ENCODE measurements at places on chromosomes 1 and 21.
A peak's percentile ranks its signal among the peaks of the same experiment; 100 is the strongest.

GRCh38 chr1:181936269-181936668 is 125.2 kb downstream of the ZNF648 start:
- DNase-seq: no peak

- no peak for DNase-seq
Observed at GRCh38 chr21:42563686-42564085, 50.0 kb downstream of the SLC37A1 start.

DNA sequence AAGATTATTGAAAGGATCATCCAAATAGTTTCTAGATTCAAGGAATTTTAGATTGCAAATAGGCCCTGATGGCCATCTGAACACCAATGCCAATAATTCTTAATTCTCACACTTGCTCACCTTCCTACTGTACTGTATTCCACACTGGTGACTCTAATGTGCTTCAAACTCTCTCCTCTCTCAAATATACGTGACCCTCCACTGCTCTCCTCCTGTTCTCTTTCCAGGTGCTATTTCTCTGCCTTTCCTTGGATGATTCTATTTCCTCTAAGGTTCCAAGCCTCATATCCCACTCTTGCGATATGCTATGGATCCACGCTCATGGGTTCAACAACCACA is 28.6 kb downstream of the KMO start:
- DNase-seq: no peak

DNA sequence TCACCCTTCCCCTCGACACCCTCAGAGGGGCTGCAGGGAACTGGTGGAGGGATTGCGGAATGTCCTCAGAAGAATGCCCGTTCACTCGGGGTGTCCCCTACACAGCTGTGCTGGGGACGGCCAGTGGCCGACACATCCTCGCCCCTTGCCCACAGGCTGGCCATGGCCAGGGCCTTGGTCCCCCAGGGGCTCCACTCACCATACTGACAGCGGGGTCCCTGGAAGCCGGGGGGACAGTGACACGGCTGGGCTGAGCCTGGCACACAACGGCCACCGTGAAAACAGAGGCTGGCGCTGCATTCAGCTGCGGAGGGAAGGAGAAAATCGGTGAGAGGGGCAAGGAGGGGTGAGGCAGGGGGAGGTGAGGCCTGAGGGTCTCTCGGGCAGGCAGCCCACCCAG is 31.7 kb downstream of the MEGF6 start:
- no peak for DNase-seq

GRCh38 chr1:25922056-25922970 is 16.1 kb upstream of the STMN1 start:
- no peak for DNase-seq

DNA sequence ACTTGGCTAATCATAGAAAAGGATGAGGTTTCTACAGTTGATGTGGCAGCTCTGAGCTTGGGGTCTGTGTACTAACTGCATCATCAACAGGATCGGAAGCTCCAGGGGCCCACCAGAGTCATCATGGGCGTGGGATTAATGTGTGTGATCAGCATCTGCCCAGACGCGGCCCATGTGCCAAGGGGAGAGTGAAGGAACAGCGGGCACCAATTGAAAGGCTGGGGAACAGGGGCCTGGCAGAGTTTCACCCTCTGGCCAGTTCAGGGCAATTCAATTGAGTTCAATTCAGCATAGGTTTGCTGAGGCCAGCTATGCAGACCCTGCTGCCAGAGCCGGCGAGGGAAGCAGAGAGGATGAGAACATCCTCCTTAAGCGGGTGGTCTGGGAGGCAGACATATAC is 260.0 kb upstream of the AJAP1 start:
- no peak for DNase-seq

DNA sequence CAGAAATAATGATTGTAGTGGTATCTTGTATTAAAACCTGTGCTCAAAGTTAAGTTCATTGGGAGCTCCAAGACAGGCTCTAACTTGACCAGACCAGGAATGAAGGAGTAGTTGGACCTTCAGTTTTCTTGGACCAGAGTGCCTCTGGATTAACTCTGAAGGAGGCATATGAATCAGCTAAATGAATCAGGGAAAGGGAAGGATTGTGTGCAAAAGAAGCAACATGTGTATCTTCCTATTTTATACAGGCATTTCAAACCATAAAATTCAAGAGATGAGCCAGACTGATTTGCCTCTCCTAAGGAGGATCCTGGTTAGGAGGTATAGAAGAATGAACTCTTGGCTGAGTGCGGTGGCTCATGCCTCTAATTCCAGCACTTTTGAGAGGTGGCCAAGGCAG is 71.4 kb downstream of the CC2D1B start:
- DNase-seq: no peak

GRCh38 chr1:59323879-59324278 is 27.0 kb downstream of the FGGY start:
- DNase-seq: no peak

DNA sequence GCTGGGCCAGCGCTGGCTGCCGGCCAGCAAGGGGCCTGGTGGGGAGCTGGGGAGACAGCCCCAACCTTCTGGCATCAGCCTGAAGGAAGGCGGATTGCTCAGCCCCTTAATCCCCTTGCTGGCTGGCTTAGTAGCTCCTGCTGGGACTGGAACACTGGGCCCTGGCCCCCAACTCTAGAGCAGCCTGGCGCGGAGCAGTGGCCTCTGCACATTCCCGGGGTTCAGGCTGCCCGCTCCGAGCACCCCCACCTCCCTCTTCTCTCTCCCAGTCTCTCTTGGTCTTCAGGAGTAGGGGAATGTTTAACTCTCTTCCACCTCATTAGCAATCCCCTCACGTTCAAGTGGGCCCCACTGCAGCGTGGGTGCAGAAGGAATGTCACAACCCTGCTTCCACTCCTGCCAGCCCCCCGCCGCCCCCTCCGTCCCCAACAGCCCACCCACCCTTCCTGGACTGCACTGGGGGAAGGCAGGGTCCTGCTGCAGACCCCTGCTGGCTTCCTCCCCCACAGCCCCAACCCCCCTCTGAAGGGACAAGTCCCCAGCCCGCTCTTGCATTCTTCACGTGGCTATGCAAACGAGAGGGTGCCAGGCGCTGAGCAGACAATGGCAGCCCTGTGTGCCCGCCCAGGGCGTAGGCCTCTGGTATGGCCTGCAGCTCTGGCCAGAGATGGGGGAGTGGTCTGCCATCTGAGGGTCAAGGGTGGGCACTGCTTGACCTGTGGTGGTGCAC is 980 bp upstream of the CLDN19 start:
- no peak for DNase-seq

DNA sequence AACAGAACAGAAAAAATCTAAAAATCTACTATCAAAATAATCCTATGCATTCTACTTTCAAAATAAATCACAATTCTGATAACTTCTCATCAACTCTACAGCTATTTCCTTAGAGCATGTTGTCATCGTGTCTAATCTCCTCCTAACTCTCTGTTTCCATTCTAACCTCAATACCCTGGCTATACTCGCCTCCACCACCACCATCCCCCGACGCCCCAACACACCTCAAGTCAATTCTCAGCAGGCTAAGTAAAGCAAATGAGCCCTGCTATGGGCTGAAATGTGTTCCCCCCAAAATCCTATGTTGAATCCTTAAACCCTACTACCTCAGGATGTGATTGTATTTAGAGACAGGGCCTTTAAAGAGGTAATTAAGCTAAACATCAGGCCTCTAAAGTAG is 34.6 kb downstream of the NRDC start:
- DNase-seq: no peak

GRCh38 chr1:115976062-115976920 is at the start of gene SLC22A15:
TSS of gene SLC22A15 (plus strand) at chr1:115976513. CDS start at chr1:115976628, 115 bp downstream.
- no peak for DNase-seq

DNA sequence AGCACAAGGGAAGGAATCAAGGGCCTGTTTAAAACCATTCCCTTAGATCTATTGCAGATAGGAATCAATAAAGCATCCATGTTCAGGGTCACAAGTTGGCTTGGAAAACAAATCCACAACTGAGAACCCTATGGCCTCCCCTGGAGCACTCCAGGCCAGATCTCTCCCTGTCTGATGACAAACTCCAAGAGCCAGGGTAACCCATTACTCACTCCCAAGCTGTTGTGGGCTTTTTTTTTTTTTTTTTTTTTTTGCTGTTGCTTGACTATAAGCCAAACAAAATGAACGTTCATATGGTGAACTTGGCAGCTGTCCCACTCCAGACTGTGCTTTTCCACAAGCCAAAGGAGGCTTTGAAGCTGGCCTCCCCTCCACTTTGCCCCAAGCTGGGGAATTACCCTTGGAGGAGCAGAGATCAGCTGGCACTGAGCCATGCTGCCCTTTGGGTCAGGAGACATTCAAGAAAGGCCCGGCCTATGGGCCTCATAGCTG is 35.7 kb upstream of the VAV3 start:
- no peak for DNase-seq

- DNase-seq: no peak
Observed at GRCh38 chr21:28444111-28444510, 548.6 kb downstream of the LTN1 start.

DNA sequence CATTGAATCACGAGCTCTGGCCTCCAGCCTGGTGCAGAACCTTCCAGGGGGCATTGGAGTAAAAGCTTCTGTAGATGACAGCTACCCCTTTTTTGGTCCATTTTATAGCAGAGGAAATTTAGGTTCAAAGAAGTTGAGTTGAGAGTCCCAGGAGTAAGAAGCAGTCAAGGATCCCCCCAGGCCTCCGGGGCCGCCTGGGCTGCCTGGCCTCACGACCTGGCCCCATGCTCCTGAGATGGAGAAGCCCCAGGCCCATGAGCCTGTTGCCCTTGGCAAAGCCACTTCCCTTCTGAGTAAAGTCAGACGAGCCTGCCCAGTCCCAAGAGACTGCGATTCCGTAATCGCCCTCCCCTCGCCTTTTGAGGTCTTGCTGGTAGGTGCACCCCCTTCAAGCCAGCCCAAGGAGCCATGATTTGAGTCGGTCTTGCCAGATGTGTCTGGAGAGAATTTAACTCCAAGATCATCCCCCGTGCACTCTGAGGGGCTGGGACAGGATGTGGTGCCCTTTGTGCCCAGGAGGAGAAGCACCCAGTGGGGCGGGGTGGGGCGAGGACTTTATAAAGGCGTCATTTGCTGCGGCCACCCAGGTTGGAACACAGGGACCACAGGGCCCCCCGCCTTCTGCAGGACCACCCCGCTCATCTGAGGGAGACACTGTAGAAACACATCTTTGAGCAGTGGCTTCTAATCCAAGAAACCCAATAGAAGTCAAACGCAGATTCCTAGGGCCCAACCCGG is 30.1 kb downstream of the PDE9A start:
- no peak for DNase-seq

DNA sequence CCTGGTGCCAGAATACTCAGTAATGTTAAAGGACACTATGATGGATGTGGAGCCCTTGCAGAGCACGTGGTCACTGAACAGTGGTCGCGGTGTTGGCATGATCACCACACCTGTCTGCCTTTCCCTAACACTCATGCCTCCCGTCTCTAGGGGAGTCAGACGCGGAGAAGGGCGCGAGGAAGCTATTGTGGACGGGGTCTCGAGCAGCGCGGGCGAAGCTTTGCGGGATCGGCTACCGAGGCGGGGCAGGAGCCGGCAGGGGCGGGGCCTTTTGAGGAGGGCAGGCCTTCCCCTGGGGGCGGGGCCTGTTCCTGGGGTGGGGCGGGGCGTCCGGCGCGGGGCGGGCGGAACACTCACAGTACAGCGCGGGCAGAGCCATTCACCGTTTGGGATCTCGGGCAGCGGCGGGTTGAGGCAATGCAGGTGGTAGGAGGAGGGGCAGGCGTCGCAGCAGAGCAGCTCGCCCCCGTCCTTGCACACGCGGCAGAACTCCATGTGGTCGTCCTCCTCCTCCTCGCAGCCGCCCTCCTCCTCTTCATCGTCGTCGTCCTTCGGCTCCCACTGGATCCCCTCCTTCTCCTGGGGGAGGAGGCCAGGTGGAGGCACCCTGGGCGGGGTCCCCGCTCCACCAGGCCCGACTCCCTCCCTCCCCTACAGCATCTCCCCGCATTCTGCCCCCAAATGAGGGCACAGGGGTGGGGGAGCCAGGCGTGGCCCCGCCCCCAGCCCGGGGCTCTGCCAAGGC is 31.5 kb downstream of the CHD5 start:
- DNase-seq: peak; percentile 38

DNA sequence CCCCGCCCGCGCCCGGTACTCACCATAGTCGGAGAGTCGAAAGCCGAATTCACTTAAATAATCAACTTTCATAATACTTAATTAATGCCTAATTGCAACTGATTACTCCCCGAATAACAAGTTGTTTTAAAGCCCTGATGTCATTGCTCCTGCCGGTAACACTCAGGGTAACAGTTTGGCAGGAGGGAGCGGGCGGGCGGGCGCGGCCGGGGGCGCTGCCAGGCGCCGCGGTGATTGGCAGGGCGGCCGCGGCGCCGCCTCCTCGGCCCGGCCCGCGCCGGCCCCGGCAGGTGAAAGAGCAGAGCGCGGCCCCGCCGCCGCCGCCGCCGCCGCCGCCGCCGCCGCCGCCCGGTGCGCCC is 102.2 kb downstream of the CASZ1 start:
- DNase-seq: peak; percentile 66

DNA sequence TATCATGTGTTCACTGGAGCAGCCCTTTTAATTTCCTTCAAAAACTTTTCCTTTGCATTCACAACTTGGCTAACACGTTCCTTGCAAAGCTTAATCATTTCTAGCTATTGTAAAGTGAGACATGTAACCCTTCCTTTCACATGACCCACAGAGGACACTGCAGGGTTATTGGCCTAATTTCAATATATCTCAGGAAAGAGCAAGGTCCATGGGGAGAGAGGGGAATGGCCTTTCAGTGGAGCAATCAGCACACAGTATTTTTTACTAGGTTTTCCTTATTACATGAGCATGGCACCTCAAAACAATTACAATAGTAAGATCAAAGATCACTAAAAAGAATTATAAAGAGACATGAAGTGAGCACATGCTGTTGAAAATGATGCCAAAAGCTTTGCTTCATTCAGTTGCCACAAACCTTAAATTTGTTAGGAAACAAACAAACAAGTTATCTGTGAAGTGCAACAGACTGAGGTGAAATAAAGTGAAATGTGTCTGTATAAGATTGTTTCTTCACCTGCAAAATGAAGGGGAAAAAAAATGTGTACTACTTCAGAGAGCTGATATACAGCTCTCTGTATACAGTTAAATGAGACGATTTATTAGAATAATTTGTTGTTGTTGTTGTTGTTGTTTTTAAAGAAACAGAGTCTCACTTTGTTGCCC is 61.5 kb downstream of the EIF4G3 start:
- no peak for DNase-seq

All from activated CD4-positive, CD25-positive, alpha-beta regulatory T cell (primary cell).